ENCODE measurements at places on chromosomes 11 and 22. TPM values are rescaled to one million over a fixed set of nuclear protein-coding genes. Genes with fewer than 3 reads are reported as not detected.
A peak's percentile ranks its signal among the peaks of the same experiment; 100 is the strongest.

GRCh38 chr11:69637941-69638871, 2.8 kb upstream of the CCND1 start:
- H3K27me3 ChIP-seq = no peaks in the 10 kb centered on the region
- peak overlapping the region; percentile 90 for H3K27ac ChIP-seq
- H3K4me3 ChIP-seq = peak overlapping the region; percentile 75
- DNase-seq = peak; percentile 89
- H3K4me1 ChIP-seq = no peaks in the 10 kb centered on the region

The LRP4 gene
- 10.9 TPM for polyA plus RNA-seq

The TBX10 gene
- not detected for polyA plus RNA-seq

The TMEM45B gene
- not detected for polyA plus RNA-seq

The WBP2NL gene
- 0.19 TPM for polyA plus RNA-seq

The MS4A15 gene
- not detected for polyA plus RNA-seq

The OR10A6 gene
- 0.02 TPM for polyA plus RNA-seq
